ENCODE measurements at places on chromosomes 2 and 18.
A peak's percentile ranks its signal among the peaks of the same experiment; 100 is the strongest.

GRCh38 chr2:27849558-27850205 is 40.5 kb downstream of the RBKS start:
- DNase-seq: no peak

DNA sequence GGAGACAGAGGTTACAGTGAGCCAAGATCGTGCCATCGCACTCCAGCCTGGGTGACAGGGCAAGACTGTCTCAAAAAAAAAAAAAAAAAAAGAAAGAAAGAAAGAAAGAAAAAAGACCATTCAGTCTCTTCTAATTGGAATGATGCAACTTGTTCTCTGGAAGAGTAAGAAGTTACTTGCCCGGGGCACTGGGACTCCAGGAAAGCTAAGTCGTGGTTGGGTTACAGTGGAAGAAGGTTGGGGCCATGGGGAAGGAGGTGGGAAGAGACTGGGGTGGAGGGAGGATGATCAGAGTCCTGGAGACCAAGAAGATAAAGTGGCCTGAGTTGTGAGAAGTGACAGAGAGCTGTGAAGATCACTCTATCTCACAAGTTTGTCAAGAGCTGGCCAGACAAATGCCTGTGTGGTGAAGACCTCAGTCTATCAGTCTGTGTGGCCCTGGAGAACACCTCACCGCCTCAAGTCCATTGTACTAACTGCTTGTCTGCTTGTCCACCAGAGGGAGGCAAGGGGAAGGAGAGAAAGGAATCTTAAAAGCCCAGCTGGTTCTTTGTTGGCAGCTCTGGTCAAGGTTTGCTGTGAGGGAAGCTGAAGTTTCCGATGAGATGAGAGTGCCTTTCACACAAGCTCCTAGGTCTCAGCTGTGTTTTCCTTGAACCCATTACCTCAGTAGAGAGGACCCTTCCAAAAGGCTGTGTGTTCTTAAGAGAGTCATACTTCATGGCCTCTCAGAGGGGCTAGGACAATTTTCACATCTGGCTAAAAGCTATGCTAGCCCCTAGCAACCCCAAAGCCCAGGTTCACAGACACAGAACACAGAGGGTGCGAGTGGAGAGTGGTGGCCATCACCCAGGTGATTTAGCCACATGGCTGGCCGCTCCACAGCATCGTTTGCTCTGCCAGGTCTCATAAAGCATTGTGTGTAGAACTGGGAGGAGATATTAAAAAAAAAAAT is 72.0 kb upstream of the TMEM178A start:
- DNase-seq: no peak

DNA sequence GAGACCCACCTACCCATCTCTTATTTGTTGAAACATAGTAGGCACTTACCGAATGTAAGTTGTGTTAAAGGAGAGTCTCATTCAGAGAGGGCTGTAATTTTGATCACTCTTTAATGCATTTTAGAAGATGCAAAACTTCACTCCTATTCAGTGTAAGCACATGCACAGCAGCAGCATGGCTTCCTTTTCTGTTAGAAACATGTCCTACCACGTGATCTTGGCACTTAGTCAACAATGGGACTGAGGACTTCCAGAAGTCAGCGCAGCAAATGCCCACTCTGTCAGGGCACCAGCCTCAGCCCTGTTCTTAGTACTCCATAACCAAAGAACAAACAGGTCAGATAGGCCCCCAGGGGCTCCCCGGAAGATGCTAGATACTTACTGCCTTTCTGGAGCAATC is 456.5 kb downstream of the METTL4 start:
- DNase-seq: no peak

DNA sequence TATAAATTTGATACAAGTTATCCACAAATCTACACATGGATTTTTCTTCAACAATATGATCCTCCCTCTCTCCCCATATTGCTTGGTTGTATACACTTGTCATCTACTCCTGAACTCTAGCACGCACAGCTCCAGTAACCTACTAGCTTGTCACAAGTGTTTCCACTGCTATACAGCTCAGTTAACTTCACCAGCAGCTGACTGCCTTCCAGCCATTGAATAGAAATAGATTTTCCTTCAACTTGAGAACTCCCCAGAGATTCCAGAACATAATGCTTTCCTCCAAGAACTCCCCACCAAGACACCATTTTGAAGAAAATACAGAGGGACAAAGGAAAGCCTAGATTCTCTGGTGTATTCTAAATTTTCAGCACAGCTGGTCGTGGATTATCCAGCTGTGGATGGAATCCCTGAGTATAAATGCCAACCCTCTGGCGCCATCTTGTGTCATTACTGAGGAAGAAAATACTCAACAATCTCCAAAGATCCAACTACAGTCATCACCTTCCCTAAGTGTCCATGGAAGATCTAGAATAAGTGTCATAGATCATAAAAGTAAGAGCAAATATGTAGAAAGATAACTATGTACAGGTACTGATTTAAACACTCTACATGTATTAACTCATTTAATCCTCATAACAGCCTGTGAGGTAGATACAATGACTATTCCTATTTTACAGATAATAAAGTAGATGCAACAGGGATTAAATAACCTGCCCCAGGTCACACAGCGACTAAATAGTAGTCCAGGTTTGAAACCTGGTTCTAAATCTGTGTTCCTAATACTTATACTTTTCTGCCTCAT is 156.7 kb downstream of the ARHGAP28 start:
- DNase-seq: no peak

- DNase-seq: no peak
Observed at GRCh38 chr18:68449292-68449691, 265.6 kb downstream of the TMX3 start.

DNA sequence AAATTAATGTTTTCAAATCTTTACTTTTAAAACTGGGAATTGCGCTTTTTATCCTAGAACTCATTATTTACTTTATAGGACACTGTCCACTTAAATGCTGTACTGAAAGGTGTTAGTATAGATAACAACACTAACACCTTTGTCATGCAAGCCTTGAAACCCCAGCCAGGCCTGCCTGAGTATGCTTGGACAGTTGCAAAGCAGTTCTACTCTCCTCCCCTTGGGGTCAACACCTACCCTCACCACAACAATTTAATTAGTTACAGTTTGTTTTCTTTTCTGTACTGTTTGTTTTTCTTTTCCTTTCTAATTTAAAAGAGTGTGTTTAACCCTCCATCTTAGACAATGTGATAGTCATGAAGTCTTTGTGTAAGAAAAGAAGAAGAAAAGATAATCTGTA is 18.9 kb upstream of the FAM98A start:
- DNase-seq: no peak

GRCh38 chr18:57214976-57215375 is 68.1 kb downstream of the BOD1L2 start:
- DNase-seq: no peak

GRCh38 chr2:220106065-220106464 is 478.6 kb downstream of the SLC4A3 start:
- no peak for DNase-seq

DNA sequence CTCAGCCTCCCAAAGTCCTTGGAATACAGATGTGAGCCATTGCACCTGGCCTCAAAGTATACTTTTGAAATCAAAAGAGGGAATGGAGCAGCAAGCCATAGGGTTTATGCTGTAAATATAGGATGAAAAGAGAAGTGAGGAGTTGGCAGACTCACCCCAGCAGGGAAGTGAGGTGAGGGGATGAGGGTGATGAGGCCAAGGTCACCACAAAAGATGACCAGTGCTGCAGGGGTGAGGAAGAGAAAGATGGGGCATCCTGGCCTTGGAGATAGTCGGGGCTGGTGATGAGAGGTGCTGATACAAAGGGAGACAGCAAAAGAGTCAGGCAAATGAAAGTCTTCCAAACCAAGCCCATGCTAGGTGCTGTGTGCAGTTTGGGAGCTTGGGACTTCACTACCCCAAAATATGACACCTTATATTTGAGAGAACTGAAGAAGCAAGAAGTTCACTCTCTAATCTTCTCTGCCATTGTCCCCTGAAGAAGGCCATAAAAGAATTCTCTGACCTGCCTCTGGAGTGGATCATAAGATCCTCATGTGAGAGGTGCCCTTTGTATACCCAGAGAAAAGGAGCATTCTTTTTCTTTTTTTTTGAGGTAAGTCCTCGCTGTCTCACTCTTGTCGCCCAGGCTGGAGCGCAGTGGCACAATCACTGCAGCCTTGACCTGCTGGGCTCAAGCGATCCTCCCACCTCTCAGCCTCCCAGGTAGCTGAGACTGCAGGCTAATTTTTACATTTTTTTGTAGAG is 31.0 kb downstream of the TGIF1 start:
- DNase-seq: no peak

DNA sequence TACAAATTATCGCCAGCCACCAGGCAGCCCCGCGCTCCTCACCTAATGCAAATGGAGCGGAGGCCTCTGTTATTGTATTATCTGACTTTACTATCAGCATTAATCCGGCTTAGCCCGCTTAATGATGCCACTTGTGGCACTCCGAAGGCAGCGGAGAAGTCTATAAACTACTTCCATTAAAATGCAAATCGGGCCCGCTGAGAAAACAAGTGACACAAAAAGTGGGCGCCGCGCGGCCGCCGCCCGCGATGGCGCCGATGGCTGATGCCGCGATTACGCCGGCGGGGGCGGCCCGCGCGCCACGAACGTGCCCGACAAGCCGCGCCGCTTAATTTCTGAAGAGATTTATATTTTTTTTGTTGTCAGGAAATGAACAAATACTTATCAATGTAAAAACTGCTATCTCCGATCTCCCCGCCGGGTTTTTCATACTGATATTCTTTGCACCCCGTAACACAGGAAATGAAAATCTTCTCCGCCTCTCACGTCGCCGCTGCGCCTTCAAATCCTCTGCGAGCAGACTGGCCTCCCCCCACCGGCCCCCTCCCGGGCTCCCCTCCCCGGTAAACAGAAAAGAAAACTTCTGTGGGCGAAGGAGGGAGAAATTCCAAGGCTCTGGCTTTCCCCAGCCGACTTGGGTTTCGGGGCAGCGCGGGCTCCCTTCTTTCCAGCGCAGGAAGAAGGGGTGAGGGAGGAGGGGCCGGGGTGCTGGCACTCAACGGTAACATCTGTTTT is 221.8 kb downstream of the INSIG2 start:
- peak; percentile 66 for DNase-seq

DNA sequence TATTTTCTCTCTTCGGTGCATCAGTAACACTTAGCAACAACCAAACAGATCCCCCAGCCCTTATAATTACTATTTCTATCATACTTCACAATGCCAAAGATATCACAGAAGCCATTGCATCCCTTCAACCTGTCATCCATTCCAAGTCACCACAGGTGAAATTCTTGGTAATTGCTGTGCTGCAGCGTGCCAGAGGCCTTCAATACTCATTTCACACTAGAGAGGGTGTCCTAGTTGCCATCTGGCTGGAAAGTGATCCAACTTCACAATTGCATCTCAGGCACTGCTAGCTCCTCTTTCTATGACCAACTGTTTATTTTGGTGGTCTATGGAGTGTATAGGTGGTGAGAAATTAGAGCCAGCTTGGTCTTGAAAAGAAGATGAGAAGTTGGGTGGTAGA is 131.2 kb downstream of the NUP35 start:
- no peak for DNase-seq

DNA sequence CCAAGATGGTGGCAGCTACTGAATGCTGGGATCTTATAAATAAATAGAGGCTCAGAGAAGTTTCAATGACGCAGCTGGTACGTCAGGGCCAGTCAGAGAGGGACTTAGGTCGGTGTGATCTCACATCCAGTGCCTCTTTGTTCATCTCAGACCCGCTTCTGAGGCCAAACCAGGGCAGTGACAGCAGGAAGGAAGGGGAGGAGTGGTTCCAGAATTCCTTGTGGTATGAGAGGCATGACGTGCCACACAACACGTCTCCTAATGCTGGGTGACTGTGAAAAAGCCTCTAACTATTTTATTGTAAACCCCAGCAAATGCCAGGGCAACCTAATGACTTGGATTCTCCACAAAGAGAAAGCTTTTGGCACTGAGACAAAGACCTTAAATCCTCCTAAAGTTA is 423.3 kb downstream of the LPIN1 start:
- DNase-seq: no peak

DNA sequence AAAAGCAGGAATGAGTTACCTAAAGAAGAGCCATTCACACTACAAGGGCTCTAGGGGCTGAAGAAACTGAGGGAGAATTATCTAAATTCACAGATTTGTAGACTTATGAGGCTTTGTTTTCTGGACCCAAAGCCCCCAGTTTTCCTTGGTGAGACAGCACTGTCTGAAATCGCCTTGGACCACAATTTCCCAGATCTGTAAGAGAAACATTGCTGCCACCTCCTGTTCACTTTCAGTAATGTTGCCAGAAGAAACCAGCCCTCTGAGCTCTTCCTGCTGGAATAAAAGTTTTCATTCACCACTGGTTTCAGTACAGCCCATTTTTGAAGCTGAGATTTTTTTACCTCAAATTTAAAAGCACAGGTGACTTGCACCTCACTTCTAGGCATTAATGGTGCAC is 169.2 kb downstream of the CDH20 start:
- no peak for DNase-seq

GRCh38 chr2:177639262-177639914 is 246.8 kb downstream of the AGPS start:
- DNase-seq: no peak

DNA sequence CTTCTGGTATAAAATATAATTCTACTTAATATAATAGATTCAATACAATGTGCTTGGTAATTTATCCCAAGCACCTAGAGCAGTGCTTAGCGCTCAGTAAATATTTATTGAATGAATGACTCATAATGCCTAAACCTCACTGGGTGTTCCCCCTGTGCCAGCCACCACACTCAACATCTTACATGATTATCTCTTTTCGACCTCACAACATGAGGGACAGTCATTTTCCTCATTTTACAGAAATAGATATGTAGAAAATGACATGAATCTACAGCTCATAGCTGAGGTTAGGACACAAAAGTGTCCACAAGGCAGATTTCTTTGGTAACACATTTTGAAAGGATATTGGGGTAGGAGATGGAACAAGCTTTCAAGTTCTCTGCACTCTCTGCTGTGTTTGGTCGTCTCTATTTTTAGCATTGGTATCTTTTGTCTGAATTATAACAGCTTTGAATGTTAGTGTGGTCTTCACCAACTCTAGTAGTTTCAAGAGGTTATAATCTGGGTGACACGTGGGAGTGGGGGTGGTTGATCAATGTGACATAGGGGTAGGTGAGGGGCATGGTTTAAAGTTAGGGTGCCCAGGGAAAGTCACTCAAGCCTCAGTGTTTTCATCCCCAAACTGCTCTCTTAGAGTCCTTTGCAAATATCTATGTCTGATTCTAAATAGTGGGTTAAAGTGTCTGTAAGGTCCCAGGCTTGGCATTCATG is 9.8 kb downstream of the MYOM1 start:
- DNase-seq: no peak

DNA sequence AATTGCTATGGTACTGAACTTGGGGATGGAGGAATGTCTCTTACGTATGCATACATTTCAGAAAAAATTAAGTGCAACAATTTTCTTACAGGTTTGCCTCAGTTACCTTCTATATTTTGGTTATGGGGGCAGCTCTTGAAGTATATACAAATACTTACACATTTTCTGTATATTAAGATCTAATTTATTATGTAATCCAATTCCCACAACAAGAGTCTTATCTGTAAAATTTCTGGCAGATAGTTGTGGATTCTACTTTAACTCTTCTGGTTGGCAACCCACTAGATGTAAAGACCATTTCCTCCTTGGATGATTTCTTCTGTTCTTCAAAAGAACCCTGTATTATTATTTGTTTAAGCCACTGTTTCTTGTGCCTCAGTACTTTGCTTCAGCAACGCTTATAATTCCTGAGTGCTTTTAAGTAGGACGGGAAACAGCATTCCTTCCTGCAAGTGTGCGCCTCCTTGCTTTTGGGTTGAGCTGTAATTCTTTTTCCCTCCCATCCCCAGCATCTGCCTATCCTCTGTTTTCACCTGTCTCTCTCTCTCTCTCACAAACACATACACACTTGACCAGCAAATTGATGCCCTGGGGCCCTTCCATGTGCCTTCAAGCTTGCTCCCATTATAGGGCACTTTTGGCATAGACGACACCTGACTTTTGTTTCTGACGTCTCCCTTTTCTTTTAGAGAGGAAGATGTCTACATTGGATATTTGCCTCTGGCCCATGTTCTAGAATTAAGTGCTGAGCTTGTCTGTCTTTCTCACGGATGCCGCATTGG is 61.4 kb downstream of the ACSL3 start:
- no peak for DNase-seq

All from activated naive CD4-positive, alpha-beta T cell (primary cell).